Retina (tissue), 1 donor: ENCODE measurements at places on chromosomes 2 and 18.
A peak's percentile ranks its signal among the peaks of the same experiment; 100 is the strongest.

- DNase-seq: no peak
Measured at GRCh38 chr2:224147174-224147573, 108.1 kb upstream of the SERPINE2 start.

GRCh38 chr2:64274399-64275173, 130.4 kb upstream of the PELI1 start:
- DNase-seq: no peak

- DNase-seq: no peak
Measured at GRCh38 chr2:222935688-222936298, 75.0 kb downstream of the ACSL3 start.

DNA sequence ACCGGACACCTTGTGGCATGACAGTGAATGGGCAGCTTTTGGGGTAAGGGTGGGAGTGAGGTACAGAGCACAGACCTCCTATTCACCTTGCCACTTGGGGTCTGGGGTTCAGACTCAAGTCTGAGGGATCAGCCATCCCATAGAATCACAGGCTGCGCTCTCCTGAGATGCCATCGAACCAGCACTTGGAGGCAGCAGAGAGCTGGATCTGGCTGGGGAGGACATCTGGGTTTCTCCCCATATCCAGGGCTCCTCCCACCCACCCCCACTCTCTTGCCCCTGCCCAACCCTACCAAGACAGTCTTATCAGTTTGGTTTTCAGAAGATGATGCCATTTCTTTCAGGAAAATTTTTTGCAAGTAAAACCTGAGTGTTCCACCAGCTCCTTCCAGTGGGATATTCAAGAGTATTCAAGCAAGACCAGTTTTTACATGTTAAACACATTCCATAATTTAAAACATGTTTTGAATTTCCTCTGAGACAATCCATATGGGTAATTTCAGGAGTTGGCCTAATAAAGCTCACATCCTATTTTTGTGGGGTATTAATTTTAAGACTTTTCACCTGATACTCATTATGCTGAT, 29.2 kb upstream of the TEX44 start:
- peak; percentile 48 for DNase-seq

DNA sequence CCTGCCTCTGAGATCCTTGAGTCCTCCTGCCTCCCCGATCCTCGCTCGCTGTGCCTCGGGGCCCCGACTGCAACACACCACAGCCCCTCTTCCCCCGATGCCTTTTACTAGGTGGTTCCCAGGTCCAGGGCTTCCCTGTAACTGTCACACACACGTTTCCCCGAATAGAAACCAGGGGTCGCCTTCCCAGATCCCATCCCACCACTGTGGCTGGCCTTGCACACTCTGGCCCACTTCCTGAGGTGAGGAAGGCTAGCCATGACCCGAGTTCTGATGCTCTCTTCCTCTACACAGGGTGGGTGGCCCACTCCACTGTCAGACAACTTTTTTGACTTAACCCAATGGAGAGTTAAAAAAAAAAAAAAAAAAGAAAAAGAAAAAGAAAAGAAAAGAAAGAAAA, 139.6 kb upstream of the ASB18 start:
- DNase-seq: no peak

DNA sequence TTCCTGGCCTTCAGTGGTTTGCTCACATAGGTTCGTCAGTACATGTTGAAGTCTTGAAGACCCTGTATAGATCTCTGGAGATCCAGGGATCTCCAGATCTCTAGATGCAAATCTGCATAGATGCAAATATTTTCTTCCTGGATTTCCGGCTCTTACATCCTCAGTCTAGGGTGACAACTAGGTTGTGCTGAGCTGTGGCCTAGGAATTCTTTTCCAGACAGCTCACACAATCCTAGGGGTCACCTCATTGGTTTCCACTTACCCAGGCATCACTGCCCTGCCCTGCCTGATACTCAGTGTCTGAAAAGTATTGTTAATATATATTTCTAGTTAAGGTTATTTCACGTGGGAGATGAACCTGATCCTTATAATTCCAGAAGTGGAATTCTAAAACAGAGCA, 105.1 kb upstream of the TTC27 start:
- DNase-seq: no peak

DNA sequence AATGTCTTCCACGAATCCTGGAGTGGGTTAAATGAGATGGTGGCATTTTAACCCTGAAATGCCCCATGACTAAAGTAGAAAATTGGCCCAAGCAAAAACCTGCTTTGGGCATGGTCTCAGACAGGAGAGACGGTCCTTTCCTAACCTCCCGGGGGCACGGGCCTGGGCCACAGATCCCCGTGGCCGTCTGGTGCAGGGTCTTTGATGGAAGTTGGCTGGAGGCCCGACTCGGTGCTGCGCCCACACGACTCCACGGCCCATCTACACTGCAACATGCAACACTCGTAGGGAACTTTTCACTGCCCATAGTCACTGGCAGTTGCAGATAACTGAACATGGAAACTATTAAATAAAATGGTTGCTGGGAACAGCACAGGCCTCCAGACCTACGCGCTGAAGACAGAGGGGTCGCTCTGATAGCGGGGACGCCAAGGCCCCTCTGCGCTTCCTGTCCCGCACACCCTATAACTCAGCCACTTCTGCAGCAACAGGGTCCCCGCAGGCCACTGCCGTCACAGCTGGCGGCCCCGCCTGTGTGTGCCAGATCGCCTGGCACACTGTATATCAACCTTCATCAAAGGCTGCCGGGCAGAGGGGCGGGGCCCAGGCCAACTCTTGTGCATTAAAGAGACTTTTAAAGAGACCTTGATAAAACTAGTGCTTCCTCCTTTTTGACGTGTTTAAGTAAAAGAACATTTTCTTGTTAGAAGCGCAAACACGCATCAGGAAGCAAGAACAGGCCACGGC, 214.1 kb downstream of the TWIST2 start:
- DNase-seq: no peak

GRCh38 chr2:135525786-135526185, 5.2 kb downstream of the ZRANB3 start:
- no peak for DNase-seq

- DNase-seq: no peak
Measured at GRCh38 chr2:44843641-44844310, 97.7 kb upstream of the SIX3 start.

DNA sequence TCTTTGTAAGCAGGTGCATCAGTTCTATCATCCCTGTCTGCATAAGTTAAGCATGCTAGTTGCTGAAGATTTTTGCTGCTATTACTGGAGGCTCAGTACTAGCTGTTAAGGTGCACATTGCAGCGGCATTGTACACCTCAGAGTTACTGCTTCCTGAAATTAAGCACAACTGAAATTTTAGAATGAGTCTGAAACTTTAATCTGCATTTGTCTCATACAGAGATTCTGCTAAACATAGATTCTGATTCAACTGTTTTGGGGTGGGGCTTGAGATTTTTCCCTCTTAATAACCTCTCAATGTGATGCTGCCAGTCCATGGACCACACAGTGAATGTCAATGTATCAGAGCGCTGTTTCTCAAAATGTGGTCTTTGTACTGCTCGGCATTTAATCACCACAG, 585.7 kb upstream of the GCFC2 start:
- no peak for DNase-seq

DNA sequence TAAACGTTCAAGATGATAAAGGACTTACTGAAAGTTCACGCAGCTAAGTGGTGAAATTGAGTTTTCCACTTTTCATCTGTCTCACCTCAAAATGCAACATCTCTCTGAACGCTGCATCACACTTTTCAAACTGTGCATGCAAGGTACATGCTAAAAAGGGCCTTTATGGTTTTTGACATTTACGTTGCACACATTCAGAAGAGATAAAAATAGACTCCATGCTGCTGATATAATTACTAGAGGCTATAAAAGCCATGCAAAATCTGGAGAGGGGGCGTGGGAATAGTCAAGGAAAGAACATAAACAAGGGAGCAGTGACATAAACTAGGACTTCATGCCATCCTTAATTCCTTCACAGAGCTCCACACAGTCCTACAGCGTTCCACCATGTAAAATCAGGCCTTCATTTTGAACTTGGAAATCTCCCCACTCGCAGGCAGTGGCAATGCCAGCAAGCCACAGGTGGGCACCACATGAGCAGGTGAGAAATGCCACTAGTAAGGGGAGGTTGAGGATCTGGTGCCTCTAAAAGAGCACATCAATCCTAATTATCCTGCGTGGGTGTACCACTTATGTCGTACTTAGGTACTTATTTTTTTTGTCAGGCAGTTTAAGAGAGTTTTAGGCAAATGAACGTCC, 71.4 kb downstream of the ZEB2 start:
- no peak for DNase-seq

GRCh38 chr18:63590966-63591695, 4.0 kb downstream of the SERPINB13 start:
- DNase-seq: no peak

DNA sequence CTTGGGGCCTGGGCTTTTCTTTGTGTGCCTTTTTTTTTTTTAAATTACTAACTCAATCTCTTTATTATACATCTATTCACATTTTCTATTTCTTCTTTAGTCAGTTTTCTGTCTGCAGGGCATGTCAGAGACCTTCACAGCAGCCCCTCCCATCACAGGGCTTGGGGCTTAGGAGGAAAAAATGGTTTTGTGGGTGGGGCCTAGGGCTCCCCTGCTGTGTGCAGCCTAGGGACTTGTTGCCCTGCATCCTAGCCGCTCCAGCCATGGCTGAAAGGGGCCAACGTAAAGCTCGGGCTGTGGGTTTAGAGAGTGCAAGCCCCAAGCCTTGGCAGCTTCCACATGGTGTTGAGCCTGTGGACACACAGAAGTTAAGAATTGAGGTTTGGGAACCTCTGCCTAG, 13.8 kb downstream of the ZSCAN30 start:
- no peak for DNase-seq

- DNase-seq: no peak
Measured at GRCh38 chr2:132678483-132678882, 8.5 kb upstream of the LYPD1 start.

- no peak for DNase-seq
Measured at GRCh38 chr2:43417300-43417699, 178.5 kb downstream of the THADA start.

DNA sequence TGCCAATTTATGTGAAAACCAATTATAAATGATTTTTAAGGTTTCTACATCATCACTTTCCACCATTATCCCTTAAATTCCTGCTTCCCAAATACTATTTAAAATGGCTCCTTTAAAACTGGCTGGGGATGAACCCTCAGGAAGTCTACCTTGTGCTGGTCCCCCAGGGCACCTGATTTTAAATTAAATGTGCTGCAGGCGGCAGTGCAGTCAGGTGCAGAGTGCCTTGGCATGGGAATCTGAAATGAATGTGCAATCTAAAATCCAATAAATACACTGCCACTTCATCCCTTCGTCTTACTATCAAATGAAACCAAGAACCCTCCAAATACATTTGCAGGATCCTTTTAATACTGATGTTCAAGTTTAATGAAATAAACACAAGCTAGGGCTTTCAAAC, 61.8 kb downstream of the C2orf76 start:
- no peak for DNase-seq

GRCh38 chr2:18957909-18958308, 368.5 kb upstream of the NT5C1B start:
- DNase-seq: no peak

DNA sequence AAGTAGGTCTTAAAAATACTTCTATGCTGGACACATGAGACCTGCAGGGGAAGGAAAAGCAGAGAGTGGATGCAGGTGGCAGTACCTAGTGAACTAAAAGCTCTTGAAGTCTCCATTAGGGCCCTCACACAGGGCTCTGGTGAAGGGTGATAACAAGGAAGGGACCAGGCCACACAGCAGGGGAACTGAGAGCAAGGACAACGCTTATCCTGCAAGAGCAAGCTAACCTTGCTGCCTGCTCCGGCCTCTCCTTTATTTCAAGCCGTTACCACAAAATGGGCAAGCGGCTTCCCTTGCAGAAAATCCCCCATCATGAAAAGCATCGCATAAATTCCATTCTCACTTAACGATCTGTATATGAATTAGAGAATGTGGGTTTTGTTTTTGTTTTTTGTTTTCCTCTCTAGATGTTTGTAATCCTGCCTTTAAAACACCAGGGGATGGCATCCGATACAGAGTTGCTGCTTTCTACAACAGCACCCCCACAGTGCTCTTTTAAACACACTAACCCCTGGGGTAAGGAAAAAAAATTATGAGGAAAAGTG, 64.5 kb downstream of the CACNB4 start:
- DNase-seq: peak; percentile 25

GRCh38 chr2:61044636-61045035, 21.0 kb upstream of the SANBR start:
- no peak for DNase-seq

- DNase-seq: no peak
Measured at GRCh38 chr2:136134126-136134525, 16.2 kb upstream of the CXCR4 start.

GRCh38 chr2:159797543-159798375, at the start of gene CD302:
TSS of gene CD302 (minus strand) at chr2:159798208. CDS start at chr2:159798198, 10 bp downstream.
- DNase-seq: peak; percentile 74

DNA sequence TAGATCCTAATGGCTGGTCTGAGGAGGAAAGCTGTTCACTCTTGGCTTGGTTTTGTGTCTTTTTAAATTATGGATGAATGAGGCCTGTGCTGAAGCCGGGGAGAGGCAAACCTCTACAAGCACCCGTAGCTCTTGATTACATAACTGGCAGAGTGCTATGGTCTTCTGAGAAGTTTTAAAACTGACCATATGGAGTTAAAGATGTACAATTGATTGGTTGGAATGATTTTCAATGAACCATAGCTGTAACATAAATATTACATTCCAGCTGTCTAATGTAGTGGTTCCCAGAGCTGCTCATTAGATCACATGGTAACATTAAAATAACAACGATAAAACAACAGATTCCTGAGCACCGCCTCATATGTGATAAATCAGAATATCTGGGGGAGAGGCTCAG, 71.1 kb upstream of the MAP4K3 start:
- no peak for DNase-seq

- DNase-seq: no peak
Measured at GRCh38 chr2:172305066-172305465, 122.3 kb upstream of the ITGA6 start.

DNA sequence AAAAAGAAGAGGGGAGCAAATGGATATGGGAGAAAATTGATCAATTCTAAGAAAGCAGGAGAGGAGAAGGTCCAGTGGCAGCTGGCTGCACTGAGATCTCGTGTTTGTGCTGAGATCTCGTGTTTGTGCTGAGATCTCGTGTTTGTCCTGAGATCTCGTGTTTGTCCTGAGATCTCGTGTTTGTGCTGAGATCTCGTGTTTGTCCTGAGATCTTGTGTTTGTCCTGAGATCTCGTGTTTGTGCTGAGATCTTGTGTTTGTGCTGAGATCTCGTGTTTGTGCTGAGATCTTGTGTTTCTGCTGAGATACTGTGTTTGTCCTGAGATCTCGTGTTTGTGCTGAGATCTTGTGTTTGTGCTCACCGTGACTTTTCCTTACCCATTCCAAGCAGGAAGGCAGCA, 254.4 kb downstream of the BCL2 start:
- DNase-seq: no peak

- no peak for DNase-seq
Measured at GRCh38 chr18:31634331-31634713, 42.6 kb downstream of the TTR start.

DNA sequence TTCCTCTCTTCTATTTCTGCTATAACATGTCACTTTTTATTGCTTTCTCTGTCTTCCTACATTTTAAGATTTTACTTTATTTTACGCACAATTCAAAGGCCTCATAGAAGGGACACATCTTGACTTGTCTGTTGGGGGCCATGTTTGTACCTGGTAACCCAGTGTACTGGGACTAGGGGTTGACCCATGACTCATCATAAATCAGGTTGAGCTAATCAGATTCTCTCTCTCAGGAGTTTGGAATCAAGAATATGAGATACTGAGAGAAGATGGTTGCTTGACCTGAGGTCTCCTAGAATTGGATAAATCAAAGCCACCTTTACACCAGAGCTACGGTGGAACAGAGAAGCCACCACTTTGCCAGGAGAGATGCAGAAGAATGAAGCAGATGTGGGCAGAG, 153.0 kb downstream of the UXS1 start:
- DNase-seq: no peak

GRCh38 chr18:44388329-44388728, 292.4 kb upstream of the SETBP1 start:
- DNase-seq: no peak
